Upper lobe of right lung (tissue), 1 donor: ENCODE measurements at places on chromosomes 3 and 15. TPM values are rescaled to one million over a fixed set of nuclear protein-coding genes. Genes with fewer than 3 reads are reported as not detected.

- H3K27ac ChIP-seq = no peak overlapping the region
- no peak for DNase-seq
- peaks cover 83% of the 10 kb centered on the region for H3K36me3 ChIP-seq
- H3K4me3 ChIP-seq = no peak overlapping the region
- H3K27me3 ChIP-seq = no peaks in the 10 kb centered on the region
- H3K4me1 ChIP-seq = no peaks in the 10 kb centered on the region
Observed at GRCh38 chr3:47731061-47731460, 50.6 kb downstream of the SMARCC1 start.

DNA sequence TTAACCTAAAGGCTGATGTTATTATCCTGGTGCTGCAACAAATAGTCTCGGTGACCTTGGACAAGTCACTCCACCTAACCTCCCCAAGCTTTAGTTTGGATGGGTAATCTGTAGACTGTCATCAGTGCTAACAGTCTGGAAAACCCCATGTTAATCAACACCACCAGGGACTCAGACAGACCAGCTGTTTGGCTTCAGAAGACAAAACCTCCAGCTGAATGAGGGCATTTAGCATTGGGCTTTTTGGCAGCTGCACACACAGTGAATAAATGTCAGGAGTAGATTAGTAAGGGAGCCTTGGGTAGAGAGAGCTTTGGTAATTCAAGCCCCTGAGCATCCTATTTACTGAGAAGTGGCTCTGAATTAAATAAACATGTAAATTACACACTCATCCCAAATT, 24.9 kb upstream of the C3orf80 start:
- H3K4me3 ChIP-seq = no peak overlapping the region
- H3K4me1 ChIP-seq = no peaks in the 10 kb centered on the region
- no peak overlapping the region for H3K27ac ChIP-seq
- DNase-seq = no peak

Gene SLC51B
- total RNA-seq = 3.8 TPM

DNA sequence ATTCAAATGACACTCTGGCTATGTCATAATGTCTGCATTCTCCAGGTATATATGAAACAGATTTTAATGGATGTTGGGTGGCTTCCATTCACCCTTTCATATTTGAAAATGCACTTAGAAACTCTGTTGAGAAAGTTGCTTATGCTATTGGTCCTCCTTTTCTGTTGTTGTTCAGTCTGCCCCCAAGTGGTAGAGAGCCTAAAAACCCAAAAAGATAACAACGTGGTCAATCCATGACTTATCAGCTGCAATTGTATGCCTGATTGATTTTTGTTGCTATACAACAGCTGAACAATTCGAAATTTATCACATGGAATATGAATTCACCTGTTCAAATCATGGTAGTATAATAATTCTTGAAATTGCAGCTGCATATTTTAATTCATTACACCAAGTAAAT, 279.8 kb downstream of the ROBO2 start:
- no peak for DNase-seq
- no peak overlapping the region for H3K4me3 ChIP-seq
- H3K27me3 ChIP-seq = no peaks in the 10 kb centered on the region
- no peaks in the 10 kb centered on the region for H3K4me1 ChIP-seq
- H3K27ac ChIP-seq = no peak overlapping the region
- H3K36me3 ChIP-seq = no peaks in the 10 kb centered on the region

Gene NPAP1
- 0.17 TPM for total RNA-seq

Gene ILDR1
- total RNA-seq = 6.9 TPM

Gene C3orf20
- 0.14 TPM for total RNA-seq

DNA sequence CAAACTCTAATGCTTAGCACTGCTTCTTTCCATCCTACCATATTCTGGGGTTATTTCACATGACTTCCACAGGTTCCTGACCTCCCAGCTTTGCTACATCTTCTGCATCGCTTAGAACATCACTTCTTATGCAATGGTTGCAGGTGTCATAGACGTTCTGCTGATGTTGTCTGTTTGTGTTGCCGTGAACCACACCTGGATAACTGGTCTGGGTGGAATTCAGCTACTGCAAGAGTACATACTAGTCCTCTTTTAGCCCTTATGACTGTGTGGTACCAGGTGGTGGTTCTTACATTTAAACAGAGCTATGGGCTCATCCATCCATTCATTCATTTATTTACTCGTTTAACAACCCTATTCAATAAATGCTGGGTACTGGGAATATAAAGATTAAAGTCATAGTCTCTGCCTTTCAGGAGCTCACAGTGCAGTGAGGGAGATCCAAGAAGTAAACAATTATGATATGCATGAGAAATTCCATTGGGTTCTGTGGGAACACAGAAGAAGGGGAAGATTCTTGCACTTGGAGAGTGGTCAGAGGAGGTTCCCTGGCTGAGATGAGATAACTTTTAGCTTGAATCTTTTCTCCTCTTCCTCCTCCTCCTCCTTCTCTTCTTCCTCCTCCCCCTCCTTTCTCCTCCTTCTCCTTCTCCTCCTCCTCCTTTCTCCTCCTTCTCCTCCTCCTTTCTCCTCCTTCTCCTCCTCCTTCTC, 30.8 kb downstream of the TMEM45A start:
- H3K4me1 ChIP-seq = no peaks in the 10 kb centered on the region
- no peaks in the 10 kb centered on the region for H3K36me3 ChIP-seq
- H3K27me3 ChIP-seq = no peaks in the 10 kb centered on the region
- no peak overlapping the region for H3K4me3 ChIP-seq

DNA sequence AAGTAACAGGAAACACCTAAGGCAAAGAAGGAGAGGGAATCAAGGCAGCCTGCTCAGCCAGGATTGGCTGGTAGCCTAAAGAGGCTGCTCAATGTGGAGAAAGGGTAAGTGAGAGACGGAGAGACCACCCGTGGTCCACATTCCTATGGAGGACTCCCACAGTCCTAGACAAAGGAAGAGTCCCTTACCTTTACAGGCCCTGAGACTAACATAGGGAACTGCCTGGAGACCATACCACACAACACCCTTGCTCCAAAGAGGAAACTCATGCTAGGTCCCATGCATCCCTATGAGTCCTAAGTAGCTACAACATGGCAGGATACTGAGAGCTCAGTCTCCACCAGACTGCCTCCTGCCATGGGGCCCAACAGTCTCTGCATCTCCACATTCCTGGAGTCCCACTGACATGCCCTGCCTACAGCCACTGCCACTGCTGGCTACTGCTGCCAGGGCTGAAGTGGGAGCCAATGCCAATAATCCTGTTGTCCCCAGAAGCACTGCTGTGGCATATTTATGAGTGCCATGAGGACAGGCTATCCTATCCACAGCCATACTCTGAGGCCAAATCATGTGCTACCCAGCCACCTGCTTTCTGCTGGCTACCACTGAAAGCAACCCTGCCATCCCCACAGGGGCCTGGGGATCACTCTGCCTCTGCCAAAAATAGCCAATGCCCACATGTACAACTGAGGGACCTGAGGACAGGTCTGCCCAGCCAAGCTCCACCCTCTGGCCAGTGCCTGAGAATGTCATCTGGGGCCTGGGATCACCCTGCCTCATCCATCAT, 45.0 kb downstream of the COPS2 start:
- no peak overlapping the region for H3K27ac ChIP-seq
- H3K36me3 ChIP-seq = peaks cover 6% of the 10 kb centered on the region
- no peaks in the 10 kb centered on the region for H3K4me1 ChIP-seq
- H3K4me3 ChIP-seq = no peak overlapping the region

- H3K27ac ChIP-seq = no peak overlapping the region
- H3K4me3 ChIP-seq = no peak overlapping the region
- DNase-seq = no peak
- H3K36me3 ChIP-seq = no peaks in the 10 kb centered on the region
- no peaks in the 10 kb centered on the region for H3K4me1 ChIP-seq
Observed at GRCh38 chr3:103446953-103447629, 1012.3 kb downstream of the ZPLD1 start.

- no peaks in the 10 kb centered on the region for H3K36me3 ChIP-seq
- no peak overlapping the region for H3K4me3 ChIP-seq
- no peak for DNase-seq
Observed at GRCh38 chr15:47349179-47349578, 368.1 kb upstream of the SEMA6D start.

GRCh38 chr3:129006864-129007263, 5.8 kb downstream of the EFCC1 start:
- H3K4me1 ChIP-seq = peaks cover 44% of the 10 kb centered on the region
- H3K4me3 ChIP-seq = no peak overlapping the region
- DNase-seq = no peak
- peaks cover 4% of the 10 kb centered on the region for H3K27me3 ChIP-seq
- H3K27ac ChIP-seq = peak overlapping the region; percentile 69
- no peaks in the 10 kb centered on the region for H3K36me3 ChIP-seq

Gene MKRN2
- total RNA-seq = 23.4 TPM

DNA sequence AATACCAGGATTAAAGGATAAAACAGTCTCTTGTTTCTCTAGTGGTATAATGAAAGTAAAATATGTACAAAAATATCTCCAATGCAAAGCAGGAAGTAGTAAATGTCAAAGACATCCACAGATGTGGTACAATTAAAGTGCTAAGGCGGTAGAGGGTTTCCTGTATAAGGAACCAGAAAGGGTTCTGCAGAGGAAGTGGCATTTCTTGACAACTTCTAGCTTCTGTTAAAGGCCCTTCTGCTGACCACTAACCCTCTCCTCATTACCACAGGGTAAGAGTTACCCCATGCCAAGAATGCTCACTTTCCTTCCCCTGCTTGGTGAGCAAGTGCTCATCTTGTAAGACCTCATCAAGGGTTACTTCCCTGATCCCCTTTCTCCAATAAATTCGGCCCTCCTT, 883.6 kb upstream of the NR2F2 start:
- H3K4me1 ChIP-seq = no peaks in the 10 kb centered on the region
- H3K36me3 ChIP-seq = no peaks in the 10 kb centered on the region
- H3K4me3 ChIP-seq = no peak overlapping the region
- H3K27me3 ChIP-seq = no peaks in the 10 kb centered on the region
- DNase-seq = no peak

Gene GOLGA6L26
- not detected for total RNA-seq

DNA sequence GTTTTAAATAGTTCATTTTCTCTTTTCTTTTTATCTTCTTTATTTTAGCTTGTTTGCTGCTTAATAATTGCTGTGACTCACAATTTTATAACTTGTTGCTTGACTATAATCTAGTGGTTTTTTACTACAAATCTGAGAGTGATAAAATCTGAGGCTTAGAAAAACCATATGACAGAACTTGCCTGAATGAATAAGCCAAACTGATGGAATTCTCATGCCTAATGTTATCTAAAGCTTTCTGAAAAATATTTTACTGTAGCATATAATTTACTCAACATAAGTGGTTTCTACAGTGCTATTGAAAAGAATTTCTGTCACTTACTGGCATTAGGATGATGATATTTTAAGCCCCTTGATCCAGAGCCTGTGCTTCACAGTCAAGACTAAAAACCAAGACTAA, 175.1 kb downstream of the VGLL3 start:
- no peak for DNase-seq
- H3K27me3 ChIP-seq = no peaks in the 10 kb centered on the region
- no peak overlapping the region for H3K27ac ChIP-seq
- H3K4me1 ChIP-seq = no peaks in the 10 kb centered on the region
- H3K4me3 ChIP-seq = no peak overlapping the region
